ENCODE measurements at places on chromosomes 2 and 18.

DNA sequence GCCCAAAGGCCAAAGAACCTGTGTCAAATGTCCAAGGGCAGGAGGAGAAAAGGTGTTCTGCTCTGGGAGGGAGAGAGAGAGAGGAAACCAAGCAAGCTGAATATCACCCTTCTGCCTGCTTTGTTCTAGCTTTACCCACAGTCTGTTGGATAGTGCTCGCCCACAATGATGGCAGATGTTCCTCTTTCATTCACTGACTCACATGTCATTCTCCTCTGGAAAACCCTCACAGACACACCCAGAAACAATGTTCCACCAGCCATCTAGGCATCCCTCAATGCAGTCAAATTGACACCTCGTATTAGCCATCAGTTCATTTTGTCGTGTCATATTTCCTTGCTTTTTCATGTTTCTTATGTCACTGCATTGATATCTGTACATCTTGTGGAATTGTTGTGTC lies 150.3 kb downstream of the UBR3 start:
- no peak for DNase-seq

DNA sequence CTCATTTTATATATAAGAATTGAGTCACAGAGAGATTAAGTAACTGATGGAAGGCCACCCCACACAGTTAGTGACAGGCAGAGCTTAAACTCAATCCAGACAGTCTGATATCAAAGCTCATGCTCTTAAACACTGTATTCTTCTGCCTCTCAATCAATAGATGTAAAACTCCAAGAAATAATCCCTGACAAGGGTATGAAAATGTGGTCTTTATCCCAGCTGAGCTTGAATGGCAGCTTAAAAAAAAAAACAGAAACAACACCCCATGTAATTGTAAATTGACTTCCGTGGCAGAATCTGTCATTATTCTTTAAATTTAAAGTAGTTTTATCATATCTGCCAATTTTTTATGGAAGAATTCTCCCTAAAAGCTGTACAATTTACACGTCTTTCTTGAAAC lies 60.1 kb downstream of the RAB27B start:
- DNase-seq, result no peak

DNA sequence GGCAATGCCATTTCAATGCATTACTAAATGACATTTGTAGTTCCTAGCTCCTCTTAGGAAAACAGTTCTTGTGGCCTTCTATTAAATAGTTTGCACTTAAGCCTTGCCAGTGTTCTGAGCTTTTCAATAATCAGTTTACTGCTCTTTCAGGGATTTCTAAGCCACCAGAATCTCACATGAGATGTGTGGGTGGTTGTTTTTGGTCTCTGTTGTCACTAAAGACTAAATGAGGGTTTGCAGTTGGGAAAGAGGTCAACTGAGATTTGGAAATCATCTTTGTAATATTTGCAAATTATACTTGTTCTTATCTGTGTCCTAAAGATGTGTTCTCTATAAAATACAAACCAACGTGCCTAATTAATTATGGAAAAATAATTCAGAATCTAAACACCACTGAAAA lies 45.3 kb downstream of the HADHB start:
- DNase-seq, result no peak

DNA sequence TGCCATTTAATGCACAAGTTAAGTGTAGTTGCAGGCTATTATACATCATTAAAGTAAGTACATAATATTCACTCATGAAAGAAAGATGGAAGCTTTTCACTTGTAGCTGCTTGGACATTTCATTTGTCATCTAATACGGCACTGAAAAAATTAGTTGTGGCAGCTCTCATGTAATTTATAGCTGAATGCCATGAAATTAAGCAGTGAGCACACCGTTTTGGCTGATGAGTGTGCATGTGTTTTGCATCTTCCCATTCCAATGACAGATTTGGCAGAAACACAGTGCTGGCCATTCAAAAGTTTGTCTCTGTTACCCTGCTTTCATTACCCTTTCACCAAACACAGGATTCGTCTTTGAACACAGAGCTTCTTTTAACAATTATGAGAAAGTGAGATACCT lies 174.0 kb downstream of the PTGR3 start:
- no peak for DNase-seq

DNA sequence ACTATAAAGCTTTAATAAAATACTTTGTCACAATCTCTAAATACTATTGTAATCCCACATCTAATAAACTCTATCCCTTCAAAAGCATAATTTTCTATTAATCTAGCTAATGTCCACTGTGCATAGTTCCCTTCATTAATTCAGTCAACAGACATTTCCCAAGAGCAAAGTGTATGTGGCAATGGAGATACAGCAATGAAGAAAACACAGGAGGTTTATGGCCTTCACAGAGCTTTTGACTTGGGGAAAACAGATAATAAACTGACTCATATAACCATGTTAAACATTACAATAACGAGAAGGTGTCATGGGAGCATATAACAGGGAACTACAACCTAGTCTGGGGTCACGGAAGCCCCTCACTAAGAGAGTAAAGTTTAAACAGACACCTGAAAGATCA lies 86.3 kb downstream of the SPIRE1 start:
- no peak for DNase-seq

DNA sequence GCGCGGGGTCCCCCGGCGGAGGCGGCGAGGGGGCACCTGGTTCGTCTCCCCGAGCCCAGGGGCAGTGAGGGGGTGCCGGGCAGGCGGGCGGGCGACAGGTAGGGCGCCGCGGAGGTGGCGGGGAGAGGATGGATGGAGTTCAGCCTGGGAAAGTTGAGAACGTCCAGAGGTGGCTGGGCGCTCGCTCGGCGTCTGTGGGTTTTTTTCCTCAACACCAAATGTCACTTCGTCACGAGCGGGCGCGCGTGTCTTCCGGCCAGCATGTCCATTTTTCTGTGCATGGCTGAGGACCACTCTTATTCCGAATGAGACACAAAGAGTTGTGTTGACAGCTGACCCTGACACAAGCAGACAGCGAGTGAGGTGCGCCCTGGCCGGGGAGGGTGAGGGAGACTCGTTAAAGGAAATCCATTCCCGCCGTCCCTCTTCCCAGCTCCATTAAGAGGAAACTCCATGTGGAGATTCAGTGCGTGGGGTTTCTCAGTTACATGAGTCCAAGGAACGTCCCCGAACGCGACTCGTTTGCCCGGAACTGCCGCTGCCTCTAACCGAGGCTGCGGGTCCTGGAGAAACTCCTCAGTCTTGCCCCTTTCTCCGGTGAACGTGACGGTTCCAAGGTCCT lies 859 bp downstream of the GREB1L start:
- no peak for DNase-seq

GRCh38 chr2:174623690-174624089 lies 26.1 kb upstream of the WIPF1 start:
- no peak for DNase-seq

DNA sequence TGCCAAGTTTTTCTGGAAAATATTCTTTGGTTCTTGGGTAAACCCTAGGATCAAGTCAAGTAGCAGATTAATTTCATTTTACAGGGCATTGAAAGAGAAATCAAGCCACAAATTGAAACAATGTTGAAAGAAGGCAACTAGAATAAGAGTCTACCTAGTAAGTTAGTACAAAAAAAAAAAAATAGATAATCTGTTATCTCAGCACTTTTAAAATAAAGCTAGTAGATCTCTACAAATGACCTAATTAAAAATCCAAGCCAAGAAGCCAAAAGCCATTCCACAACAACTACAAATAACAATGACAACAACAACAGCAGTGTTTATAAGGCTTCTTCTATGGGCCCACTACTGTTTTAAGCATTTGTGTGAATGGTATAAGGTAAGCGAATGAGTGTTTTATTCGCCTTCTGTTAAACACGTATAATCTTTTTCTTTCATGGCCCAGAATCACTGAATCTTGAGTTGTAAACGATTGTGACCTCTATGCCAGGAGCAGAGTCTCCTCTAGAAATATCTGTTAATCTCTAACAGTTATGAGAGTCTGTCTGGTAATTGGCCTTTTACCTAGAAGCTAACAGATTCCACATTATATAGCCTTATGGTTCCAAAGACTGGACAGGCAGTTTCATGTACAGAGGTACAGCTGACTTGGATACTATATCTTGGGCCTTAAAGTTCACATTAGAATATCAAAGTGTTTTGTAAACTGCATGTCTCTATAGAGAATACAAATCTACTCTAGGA lies 28.6 kb upstream of the CUL3 start:
- no peak for DNase-seq

- no peak for DNase-seq
Measured at GRCh38 chr2:239436669-239437335, 36.0 kb upstream of the HDAC4 start.

DNA sequence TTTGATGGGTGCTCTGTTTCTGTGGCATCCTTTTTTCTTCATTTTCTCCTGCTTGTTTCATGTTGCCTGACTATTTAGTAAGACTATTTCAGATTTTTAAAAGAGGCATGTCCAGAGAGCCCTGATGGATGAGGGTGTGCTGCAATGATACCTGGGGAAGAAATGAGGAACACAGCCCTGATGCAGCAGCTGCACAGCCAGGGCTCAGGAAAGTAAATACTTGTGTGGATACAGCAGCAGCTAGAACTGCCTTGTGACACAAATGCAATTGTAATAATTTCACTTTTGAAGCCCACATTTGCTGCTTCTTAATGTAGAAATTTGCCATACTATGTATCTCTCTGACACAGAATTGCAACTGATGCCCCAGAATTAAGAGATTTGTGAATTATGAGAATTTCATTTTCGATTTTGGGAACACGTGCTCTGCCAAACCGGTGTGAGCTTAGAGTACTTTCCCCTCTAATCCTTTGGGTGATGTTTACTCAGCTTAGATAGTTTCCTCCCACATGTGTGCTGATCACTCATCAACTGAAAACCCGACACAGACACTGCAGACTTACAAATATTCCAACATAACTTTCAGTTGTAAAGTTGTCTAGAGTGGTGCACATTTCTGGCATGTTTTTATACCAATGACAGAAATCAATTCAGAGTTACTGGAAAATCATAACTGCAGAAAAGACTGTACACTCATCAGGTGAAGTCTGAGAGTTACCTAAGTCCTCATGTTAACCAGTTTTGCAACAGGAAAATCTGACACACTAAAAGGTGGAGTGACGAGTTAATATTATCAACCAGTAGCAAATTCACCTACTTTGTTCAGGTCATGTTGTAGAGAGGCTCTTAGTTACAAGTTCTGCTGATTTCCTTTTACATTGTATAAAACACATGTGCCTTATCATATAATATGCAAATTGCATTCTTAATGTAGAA lies 383.4 kb downstream of the CBLN2 start:
- no peak for DNase-seq

- DNase-seq, result no peak
Measured at GRCh38 chr2:66103581-66103980, 331.3 kb upstream of the MEIS1 start.

- DNase-seq, result no peak
Measured at GRCh38 chr2:97969081-97970067, 26.4 kb downstream of the TMEM131 start.

GRCh38 chr2:98084151-98084868 lies 2.7 kb upstream of the VWA3B start:
- DNase-seq, result no peak

GRCh38 chr2:201234663-201235135 lies 25.6 kb upstream of the CASP8 start:
- no peak for DNase-seq

DNA sequence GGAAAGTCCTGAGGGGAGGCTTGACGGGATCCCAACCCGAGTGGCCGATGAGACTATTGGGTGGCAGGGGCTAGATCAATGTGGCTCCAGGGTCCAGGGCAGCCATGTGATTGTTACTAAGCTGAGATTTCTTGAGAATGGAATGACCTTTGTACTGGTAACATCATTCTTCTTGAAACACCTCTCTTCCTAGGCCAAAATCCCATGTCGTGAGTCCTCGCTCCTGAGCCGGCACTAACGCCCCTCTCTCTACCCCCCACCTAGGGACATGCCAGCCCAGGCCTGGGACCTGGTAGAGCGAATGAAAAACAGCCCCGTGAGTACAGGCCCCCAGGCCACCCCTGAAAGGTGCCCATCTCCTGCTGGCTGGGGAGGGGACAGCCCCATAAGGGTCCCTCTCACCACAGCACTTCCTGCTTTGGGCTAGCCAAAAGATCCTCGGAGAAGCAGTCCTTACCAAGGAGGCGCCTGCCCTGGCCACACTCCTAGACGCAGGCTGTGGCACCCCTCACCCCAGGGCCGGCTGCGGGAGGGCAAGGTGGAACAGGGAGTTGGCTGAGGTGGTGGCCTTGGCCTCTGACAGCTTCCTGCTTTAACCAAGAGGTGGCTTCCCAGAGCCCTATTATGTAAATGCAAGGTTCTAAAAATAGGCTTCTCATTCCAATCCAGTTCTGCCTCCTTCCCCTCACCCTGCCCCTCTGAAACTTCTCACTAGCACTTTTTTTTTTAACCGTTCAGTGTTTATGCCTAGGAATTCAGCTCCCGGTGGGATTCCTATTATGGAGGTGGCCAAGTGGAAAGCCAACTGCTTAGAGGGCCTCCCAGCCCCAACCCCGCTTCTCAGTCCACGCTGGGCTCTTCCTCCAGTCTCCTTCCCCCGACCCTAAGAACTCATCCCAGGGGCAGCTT lies 126.6 kb upstream of the PPP1CB start:
- DNase-seq, result peak; percentile 78

DNA sequence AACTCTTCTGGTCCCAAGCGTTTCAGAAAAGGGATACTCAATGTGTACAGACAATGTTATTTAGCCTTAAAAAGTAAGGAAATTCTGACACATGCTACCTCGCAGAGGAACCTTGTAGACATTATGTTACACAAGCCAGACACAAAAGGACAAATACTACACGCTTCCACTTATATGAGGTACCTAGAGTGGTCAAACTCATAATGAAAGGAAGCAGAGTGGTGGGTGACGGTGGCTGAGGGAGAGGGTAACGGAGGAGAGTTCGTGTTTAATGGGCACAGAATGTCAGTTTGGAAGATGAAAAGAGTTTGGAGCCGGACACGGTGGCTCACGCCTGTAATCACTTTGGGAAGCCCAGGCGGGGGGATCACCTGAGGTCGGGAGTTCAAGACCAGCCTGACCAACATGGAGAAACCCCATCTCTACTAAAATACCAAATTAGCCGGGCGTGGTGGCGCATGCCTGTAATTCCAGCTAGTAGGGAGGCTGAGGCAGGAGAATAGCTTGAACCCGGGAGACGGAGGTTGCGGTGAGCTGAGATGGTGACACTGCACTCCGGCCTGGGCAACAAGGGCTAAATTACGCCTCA lies 1.4 kb downstream of the MCM6 start:
- DNase-seq, result peak; percentile 37

DNA sequence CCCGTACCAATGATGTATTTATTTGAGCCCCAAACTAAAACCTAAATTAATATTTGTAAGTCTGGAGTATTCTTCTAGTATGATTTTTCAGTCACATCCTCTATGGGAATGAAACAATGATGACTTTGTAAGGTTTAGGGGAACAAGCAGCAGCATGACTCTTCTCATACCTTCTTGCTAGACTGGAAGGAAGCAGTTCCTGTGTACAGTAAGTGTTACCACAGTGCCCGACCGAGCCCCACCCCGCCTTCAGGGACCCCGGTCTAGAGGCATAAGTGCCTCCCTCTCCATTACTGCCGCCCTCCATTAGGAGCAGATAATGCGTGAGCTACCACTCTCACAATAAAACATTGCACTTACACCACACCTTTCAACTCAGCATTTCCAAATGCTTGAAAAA lies 599.3 kb downstream of the ARHGAP15 start:
- DNase-seq, result no peak
